ENCODE measurements at places on chromosomes 3 and 15.

DNA sequence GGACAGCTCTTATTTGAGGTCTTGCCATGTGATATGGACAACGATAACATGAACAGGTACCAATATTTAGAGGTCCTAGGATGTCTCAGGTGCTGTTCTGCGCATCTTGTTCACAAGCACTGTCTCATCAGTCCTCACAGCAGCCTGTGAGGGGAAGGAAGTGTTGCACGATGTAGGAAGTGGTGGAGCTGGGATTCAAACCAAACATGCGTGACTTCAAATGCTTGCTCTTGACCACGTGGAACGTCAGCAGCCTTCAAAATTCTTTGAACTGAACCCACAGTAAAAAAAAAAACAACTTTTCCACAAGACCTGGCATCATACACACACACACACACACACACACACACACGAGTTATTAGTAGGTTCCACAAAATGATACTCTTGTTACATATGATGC, 153.4 kb upstream of the SMAD3 start:
- DNase-seq: peak; percentile 27

DNA sequence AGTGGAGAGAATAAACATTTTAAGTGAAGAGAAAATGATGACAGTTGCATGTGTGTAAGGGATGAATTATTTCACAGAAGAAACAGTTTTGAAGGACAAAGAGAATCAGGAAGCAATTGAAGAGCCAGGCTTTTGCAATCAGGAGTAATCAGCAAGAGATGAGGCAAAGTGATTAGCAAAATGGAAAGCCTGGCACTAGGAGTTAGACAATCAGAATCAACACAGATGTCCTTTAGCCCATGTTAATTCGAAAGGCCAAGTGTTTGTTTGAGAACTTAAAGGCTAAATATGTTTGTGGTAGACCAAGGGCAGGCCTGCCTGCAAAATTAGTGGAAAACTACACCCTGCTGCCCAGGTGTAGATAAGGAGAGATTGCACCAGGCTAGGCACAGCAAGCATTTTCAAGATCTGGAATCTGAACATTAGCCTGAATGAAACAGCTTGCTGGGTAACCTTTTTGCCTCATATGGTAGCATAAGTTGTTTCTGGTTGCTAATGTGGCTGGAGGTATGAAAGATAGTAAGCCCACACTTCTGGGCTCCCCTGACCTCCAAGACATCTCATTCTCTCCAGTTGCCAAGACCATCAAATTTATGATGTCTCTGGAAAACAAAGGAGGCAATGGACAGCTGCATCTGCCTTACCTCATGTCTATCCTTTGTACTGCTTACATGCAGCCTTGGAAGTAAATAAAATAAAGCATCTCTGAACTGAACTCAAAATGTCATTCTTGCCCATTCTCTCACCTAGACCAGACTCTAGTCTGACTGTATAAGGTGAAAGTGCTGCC, 22.0 kb upstream of the LEKR1 start:
- no peak for DNase-seq

DNA sequence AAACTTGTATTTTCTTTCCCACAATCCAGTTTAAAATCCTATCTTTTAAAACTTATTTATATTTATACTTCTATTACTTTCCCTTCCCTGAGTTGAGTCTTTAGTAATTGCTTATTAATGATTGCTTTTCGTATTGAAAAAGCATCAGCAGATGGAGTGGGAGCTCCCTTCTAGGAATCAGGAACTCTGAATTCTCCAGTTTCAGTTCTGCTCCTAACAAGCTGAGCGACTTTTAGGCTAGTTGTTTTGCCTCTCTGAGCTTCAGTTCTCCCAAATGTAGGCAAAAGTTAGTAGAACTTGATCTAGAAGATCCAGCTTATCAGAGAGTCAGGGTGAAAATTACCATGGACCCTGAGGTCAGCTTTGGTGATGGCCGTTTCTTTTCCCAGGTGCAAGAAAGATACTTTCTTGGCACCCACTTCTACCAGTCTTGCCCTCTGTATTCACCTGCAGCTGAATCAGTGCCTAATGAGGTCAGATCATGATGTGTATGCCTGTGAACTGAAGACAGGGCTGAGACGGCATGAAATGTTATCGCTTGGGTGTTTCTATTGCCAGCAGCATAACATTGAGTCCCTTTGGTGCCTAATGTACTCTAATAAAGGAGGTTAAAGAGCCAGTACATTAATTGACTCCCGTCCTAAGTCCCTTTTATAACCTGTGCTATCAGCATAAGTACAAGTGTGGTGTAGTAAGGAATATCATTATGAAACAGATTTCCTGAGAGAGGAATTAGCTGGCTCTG, 194.5 kb upstream of the TBC1D5 start:
- no peak for DNase-seq

GRCh38 chr15:56160966-56161365, 82.7 kb downstream of the RFX7 start:
- no peak for DNase-seq

- no peak for DNase-seq
Measured at GRCh38 chr3:126109880-126110235, 25.9 kb upstream of the SLC41A3 start.

- no peak for DNase-seq
Measured at GRCh38 chr3:127835993-127836882, 13.9 kb upstream of the MGLL start.

DNA sequence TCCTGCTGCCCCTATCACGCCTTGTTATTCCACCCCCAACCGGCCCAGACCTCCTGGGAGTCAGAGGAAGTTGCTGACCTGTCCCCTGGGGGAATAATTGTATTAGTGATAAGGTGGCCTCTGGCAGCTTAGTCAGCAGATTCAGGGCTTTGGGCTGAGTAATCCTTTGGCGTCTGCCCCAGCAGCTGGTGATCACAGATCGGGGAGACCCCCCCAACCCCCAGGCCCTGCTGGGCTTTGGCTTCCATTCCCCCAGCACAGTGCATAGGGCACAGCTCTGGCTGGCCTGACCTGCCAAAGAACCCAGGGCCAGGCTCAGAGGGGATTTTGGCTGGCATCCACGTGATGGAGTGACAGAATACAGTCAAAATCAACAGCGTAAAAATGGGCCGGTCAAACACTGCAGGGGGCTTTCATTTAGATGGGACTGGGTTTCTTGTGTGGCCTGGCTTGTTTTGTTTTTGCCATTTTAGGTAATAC, 3.9 kb upstream of the NR2E3 start:
- DNase-seq: no peak

- DNase-seq: no peak
Measured at GRCh38 chr15:80991421-80991820, 1.8 kb upstream of the MESD start.

DNA sequence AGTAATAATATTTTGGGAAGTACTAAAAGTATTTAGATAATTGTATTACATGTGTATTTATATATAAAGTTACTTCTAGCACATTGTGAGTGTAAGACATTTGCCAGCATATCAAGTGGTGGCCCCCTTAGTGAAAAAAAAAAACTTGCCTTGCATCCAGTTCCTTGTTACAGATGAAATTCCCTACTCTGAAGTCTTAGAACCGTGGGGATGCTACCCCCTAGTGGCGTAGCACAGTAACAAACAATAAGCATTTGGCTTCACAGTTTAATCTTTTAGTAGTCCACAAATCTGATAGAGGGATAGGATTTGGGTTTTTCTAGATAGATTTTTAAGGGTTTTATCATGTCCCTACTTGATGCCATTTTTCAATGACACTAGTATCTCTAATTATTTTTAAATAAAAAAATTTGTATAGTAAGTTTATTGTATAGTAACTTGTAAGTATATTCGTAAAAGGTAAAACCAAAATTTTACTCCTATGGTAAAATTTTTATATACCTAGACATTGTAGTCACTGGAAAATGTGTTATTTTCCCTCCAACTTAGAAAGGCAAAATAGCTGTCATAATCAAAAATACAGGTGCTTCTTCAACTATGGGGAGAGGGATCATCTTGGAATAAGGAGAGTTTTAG, 14.3 kb downstream of the SMC4 start:
- DNase-seq: peak; percentile 59

GRCh38 chr3:50003216-50003615, 63.3 kb downstream of the RBM6 start:
- no peak for DNase-seq

GRCh38 chr3:137765310-137766033, 1.4 kb downstream of the SOX14 start:
- no peak for DNase-seq

- DNase-seq: no peak
Measured at GRCh38 chr3:150697646-150698045, 6.1 kb downstream of the ERICH6 start.

DNA sequence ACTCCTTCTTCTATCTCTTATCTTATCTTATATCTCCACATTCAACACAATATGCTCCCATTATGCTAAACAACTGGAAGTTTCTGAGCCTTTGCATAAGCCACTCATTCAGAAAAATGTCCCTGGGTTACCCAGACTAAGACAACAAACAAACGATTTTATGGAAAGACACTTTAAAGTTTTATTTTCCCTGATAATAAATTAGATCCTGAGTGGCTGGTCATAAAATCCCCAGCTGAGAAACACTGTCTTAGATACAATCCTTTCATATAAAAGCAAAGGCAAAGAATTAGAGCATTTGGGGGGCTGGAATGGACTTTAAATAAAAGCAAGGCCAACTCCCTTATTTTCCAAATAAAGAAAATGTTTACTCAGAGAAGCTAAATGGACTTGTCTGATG, 322.3 kb downstream of the GBE1 start:
- DNase-seq: no peak

DNA sequence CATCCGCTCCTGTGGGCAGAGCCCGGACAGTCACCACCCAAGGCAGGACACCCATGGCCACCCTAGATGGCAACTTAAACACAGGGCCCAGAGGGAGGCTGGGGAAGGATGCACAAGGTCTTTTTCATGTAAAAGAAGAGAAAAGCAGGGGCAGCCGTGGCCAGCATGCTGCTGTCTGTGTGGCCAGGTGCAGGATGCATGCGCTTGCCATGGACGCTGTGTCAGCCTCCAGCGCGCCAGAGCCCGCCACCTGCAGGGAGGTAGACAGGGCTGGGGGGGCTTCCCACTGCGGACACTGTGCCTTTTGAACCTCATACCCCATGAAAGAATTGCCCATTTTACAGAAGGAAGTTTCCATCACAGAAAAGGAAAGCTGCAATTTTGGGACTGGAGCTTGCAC, 18.2 kb downstream of the UROC1 start:
- no peak for DNase-seq

GRCh38 chr3:190013943-190014924, 106.5 kb downstream of the P3H2 start:
- DNase-seq: no peak

- no peak for DNase-seq
Measured at GRCh38 chr3:14657579-14657978, 6.0 kb downstream of the CCDC174 start.

DNA sequence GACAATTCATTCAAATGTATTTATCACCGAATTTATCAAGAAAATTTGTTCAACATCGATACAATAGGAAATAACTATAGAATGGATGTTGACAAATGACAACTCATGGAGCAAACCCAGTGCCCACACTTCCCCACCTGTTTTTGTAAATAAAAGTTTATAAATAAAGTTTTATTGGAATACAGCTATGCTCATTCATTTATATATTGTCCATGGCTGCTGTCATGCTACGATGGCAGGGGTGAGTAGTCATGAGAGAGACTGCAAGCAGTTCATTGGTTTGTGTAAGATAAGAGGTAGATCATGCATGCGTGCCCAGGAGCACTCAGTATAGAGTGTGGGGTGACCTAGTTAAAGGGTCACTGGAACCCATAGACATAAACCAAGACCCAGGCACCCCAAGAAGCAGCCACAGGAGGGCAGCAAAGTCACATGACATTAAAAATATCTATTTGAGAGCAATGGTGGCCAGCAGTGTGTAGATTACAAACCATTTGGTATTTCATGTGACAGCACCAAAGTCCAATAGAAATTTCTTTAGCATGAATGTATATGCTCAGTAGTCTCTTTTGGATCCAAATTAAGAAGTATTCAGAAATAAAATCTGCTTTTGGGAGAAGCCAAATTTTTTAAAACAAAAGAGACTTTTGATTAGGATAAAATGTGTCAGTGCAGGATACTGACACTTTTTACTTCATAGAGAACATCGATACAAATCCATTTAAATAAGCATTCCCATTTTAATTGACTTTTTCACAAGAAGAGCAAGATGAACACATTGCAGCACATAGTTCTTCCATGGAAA, 794.8 kb downstream of the MCTP2 start:
- DNase-seq: no peak

- DNase-seq: no peak
Measured at GRCh38 chr15:46815765-46816164, 901.5 kb upstream of the SEMA6D start.

- no peak for DNase-seq
Measured at GRCh38 chr3:45169125-45169904, 23.1 kb upstream of the CDCP1 start.

DNA sequence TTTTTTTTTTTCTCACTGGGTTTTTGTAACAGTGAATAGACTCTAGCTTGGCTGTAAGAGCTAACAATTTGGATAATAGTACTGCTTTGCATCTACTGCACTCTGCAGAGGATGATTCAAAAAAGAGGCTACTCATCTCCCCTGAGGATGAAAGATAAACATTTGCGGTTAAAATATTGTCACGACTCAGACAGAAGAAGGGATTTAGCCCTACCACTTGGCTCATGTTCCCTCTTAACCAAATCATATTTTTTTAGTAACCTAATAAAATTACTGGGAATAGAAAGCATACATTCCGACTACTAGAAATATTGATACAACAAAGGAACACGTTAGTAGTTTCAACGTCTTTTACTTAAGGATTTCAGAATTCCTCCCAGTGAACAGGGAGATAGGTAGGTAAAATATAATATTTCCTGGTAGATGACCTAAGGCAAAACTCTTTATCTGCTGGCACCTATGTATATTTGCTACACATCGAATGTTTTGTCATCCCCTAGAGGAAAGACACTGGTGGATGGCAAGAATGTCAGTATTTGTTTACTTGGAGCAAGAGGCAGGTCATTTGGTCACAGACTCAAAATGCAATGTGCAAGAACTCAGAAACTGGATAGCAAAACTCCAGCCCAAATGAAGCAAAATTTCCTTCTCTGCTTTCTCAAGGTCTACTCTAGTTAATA, 110.8 kb downstream of the GREM1 start:
- no peak for DNase-seq
